ENCODE measurements at places on chromosomes 16 and 17.
A peak's percentile ranks its signal among the peaks of the same experiment; 100 is the strongest.

DNA sequence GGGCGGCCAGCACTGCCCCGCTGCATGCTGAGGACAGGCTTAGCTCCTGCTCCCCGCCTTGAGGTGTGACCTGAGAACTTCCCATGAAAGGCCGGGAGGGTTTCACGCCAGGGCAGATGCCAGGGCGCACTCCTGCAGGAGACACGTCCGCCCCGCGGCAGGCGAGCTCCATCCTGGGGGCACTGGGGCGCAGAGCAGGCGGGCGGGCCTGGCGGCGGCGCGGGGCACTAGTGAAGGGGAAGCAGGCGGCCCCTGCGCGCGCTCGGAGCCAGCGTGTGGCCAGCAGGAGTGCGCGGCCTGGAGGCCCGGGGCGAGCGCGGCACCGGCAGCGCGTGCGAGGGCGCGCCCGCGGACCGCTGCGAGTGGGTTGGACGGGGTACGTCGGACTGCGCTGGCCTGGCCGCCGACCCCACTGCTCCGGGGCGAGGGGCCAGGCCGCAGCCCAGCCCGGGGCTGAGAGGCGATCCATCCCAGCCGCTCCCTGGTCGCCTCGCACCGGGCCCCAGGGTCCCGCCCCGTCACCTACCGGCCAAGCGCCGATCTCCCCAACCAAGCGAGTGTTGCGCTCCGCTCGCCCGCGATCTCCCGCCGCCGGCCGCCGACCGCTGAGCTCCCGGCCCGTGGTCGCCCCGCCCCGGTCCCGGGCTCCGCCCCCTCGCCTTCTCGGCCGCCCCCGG, at the start of gene MAP3K14:
TSS of gene MAP3K14 (minus strand) at position 587 of the 677 bp plus-strand sequence. CDS start 26,275 bp downstream, outside the sequence.
- DNase-seq: peak; percentile 78

- no peak for DNase-seq
Observed at GRCh38 chr16:23015580-23015979, 133.7 kb downstream of the USP31 start.

GRCh38 chr17:74742153-74742515, 5.1 kb downstream of the RAB37 start:
- no peak for DNase-seq

DNA sequence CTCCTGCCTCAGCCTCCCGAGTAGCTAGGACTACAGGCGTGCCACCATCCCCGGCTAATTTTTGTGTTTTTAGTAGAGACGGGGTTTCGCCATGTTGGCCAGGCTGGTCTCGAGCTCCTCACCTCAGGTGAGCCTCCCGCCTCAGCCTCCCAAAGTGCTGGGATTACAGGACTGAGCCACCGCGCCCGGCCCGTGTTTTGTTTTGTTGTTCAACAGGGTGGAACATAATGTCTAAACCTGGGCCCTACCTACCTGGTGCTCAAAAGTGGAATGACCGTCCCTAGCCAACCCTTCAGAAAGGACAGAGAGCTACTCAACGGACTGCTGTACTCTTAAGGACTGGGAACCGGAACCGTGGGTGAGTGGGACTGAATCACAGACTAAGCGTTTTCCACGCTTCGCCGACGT, 772 bp upstream of the KIF22 start:
- DNase-seq: no peak

DNA sequence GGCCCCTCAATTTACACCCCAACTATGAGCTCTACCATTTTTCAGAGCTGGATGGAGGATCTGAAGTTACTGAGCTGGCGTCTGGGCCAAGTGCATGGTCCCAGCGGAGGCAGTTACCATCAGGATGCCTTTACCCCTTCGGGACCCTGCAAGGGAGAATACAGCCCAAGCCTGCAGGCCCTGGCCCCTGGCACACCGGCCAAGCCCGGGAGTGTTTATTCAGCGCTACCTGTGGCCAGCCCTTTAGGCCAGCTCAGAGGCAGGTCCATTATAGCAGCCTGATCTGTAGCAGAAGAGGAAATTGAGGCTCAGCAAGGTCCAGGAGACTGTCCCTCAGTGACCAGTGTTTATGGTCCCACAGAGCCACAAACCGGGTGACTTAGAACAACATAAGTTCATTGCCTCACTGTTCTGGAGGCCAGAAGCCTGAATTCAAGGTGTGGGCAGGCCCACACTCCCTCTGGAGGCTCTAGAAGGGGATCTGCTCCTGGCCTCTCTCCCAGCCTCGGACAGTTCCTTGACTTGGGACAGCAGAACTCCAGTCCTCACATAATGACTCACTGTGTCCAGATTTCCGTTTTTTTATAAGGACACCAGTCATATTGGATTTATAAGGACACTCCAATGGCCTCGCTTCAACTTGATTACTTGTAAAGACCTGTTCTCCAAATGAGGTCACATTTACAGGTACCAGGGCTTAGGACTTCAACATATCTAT, 8.8 kb downstream of the SEC14L5 start:
- no peak for DNase-seq

DNA sequence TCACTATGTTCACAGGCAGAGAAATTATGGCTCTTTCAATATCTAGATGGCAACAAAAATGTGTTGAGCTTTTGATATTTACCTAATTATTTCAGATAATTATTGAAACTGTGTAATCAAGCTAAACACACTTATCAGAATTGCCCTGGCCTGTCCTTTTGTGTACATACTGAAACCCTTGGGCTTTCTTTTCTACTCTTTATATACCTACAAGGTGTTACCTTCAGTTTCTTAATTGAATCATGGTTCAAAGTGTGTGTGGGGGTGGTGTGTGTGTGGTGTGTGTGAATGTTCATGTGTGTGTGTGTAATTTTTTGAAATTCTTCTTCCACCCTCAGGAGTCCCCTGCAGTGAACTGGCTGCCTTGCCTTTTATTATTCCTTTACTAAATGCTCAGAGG, 506.8 kb upstream of the SOX9 start:
- no peak for DNase-seq

- DNase-seq: peak; percentile 9
Observed at GRCh38 chr16:30715750-30716445, 16.9 kb downstream of the SRCAP start.

All from AG10803 (cell line).